ENCODE measurements at places on chromosomes 7 and 10. TPM values are rescaled to one million over a fixed set of nuclear protein-coding genes. Genes with fewer than 3 reads are reported as not detected.

GRCh38 chr10:110361800-110362456 lies 57.2 kb upstream of the SMNDC1 start:
- no peak for DNase-seq

DNA sequence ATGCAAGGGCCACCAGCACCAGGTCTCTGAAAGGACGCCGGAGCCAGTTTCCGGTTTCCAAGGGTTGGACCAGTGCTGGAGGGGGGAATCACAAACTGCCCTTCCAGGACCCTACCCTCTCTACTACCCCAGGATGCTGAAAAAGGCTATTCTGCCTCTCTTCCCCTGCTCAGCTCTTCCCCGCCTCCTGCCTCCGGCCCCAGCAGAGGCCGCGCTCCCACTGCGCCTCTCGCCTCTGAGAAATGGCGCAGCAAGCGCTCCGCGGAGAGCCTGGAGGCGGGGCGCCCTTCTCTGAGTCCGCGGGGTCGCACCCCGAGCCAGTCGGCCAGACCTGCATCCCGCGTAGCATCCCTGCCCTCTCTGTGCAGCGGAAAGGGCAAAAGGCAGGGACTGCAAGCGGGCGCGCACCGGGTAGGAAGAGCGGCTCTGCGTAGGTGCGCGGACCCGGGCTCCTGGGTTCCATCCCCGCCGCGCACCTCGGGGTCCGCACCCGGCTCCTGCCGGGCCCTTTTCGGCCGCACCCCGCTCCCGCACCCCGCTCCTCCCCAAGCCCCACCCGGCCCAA lies 476 bp upstream of the RET start:
- no peak for DNase-seq

GRCh38 chr10:21976739-21977138 lies 26.8 kb downstream of the DNAJC1 start:
- DNase-seq, result no peak

DNA sequence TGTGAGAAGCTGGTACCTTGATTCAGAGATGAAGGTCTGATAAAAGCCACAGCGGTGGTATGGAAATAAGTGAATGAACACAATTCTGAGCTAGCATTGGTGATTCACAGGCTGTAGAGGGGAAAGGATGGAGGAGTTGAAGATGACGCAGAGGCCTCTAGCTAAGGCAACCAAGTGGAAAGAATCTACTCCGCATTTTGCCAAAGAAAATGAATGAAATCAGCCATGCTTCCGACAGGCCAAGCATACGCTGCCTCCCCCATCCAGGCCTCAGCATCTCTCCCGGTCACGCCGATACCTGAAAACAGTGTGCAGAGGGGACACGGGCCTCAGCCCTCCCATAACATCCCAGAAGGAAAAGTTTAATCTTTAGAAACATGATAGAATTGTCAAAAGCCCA lies 124.3 kb upstream of the UNC5B start:
- no peak for DNase-seq

- DNase-seq, result no peak
Measured at GRCh38 chr7:143405173-143406001, 3.3 kb downstream of the EPHA1 start.

DNA sequence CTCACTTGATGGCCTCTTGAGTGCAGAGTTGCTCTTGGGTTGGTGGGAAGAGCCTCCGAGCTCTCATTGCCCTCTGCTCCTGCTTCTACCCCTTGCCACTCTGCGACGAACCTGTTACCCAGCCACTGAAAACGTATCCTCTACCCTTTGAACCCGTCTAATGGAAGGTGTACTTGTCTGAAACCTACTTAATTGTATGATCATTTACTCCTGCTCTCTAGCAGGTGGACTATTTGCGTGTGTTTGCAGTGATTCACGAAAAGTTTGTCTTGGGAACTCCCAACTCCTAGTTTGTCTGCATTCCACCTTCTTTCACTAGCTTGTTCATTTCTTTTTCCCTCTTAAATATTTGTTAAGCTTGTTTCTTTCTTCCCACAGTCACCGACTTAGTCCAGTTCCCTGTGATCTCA lies 503 bp downstream of the CROT start:
- no peak for DNase-seq

GRCh38 chr10:25441270-25441669 lies 266.5 kb downstream of the GPR158 start:
- no peak for DNase-seq

GRCh38 chr7:146659732-146660131 lies 543.1 kb downstream of the CNTNAP2 start:
- DNase-seq, result no peak

GRCh38 chr7:44220358-44221112 lies 19.8 kb downstream of the YKT6 start:
- DNase-seq, result no peak

DNA sequence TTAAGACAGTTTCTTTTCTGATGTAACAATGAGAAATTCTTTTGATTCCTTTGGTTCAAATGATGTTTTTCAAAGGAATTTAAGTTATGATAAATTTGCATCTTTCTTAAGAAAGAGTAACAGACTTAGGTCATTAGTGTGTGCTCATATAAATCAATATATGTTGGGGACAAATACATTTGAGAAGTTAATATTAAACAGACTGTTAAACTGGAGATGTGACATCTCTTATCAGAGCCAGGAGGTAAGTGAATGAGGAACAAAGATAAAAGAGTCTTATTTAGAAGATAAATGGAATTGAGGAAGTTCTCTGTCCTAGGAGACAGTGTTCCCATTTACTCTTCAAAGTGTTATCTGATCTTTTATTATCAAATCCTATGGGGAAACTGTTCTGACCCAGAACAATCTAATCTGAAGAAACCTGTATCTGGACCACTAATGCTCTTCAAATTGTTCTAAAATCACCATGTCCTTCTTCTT lies 104.8 kb upstream of the LAMB4 start:
- no peak for DNase-seq

- DNase-seq, result no peak
Measured at GRCh38 chr7:93218997-93219827, 7.1 kb downstream of the HEPACAM2 start.

DNA sequence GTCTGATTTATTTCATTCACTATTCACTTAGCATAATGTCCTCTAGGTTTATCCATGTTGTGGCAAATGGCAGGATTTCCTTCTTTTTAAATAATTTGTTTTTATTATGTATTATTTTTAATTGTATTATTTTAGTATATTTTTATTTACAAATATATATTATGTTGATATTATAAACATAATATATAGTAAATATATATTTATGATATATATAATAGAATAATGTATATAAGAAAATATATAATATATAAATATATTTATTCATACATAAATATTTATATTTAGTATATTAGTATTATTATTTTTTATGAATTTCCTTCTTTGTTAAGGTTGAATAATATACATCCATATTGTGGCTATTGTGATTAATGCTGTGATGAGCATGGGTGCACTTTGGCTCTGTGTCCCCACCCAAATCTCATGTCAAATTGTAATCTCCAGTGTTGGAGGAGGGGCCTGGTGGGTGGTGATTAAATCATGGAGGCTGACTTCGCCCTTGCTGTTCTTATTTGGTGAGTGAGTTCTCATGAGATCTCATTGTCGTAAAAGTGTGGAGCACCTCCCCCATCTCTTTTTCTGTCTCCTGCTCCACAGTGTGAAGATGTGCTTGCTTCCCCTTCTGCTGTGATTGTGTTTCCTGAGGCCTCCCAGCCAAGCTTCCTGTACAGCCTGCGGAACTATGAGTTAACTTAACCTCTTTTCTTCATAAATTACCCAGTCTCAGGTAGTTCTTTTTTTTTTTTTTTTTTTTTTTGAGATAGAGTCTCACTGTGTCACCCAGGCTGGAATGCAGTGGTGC lies 52.3 kb upstream of the CYP2C18 start:
- DNase-seq, result no peak

- DNase-seq, result no peak
Measured at GRCh38 chr10:114073395-114074186, 29.9 kb downstream of the ADRB1 start.

GRCh38 chr7:109387530-109387929 lies 817.9 kb downstream of the DNAJB9 start:
- no peak for DNase-seq

The CHAT gene
- not detected for total RNA-seq

The RBP3 gene
- total RNA-seq, result not detected

The CREB5 gene
- 0.53 TPM for total RNA-seq

The SYNPO2L gene
- not detected for total RNA-seq

The OR9A2 gene
- not detected for total RNA-seq

The TEX47 gene
- total RNA-seq, result not detected
